ENCODE measurements at places on chromosomes 5 and 9. TPM values are rescaled to one million over a fixed set of nuclear protein-coding genes. Genes with fewer than 3 reads are reported as not detected.

The SCGB3A2 gene
- not detected for total RNA-seq

- H3K4me3 ChIP-seq, result no peak overlapping the region
- no peak overlapping the region for H3K27ac ChIP-seq
- DNase-seq, result no peak
- H3K27me3 ChIP-seq, result no peaks in the 10 kb centered on the region
Measured at GRCh38 chr5:88190106-88190834, 78.4 kb downstream of the TMEM161B start.

DNA sequence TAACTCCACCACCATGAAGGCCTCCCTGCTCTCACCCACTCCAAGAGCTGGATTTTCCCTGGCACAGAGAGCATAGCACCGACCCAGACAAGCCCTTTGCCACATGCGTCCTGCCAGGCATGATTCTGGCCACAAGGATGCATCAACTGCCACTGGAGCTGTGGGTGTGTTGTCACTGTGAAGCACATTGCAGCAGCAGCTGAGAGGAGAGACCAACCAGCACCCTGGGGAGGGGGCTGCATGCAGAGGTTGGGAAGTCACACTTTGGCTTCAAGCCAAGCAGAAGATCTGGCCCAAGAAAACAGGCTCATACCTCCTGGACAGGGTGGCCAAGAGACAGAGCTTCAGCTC is 22.6 kb upstream of the PTGES start:
- DNase-seq, result no peak
- no peaks in the 10 kb centered on the region for H3K36me3 ChIP-seq
- H3K4me3 ChIP-seq, result no peak overlapping the region
- no peaks in the 10 kb centered on the region for H3K27me3 ChIP-seq
- no peak overlapping the region for H3K27ac ChIP-seq

The CDC42SE2 gene
- total RNA-seq, result 298 TPM

The CDH10 gene
- total RNA-seq, result not detected

DNA sequence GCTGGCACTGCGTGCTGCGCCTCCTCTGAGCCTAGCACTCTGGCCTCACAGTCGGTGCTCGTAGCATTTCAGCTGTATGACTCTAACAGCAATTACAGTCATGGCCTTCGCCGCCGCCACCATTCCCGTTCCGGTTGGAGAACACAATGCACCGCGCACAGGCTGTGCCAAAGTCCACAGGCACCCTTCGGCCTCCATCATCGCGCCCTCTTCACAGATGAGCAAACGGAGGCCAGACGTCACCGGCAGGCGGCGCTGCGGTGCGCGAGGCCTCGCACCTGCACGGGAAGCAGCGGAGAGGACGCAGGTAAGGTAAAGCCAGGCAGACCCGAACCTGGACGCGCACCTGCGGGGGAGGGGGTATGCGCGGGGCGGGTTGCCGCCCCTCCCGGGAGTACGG is 128.9 kb downstream of the BARX1 start:
- no peaks in the 10 kb centered on the region for H3K27me3 ChIP-seq
- H3K4me1 ChIP-seq, result peaks cover 6% of the 10 kb centered on the region
- no peaks in the 10 kb centered on the region for H3K36me3 ChIP-seq
- no peak overlapping the region for H3K27ac ChIP-seq
- H3K4me3 ChIP-seq, result no peak overlapping the region
- DNase-seq, result peak; percentile 52

The MCIDAS gene
- not detected for total RNA-seq

DNA sequence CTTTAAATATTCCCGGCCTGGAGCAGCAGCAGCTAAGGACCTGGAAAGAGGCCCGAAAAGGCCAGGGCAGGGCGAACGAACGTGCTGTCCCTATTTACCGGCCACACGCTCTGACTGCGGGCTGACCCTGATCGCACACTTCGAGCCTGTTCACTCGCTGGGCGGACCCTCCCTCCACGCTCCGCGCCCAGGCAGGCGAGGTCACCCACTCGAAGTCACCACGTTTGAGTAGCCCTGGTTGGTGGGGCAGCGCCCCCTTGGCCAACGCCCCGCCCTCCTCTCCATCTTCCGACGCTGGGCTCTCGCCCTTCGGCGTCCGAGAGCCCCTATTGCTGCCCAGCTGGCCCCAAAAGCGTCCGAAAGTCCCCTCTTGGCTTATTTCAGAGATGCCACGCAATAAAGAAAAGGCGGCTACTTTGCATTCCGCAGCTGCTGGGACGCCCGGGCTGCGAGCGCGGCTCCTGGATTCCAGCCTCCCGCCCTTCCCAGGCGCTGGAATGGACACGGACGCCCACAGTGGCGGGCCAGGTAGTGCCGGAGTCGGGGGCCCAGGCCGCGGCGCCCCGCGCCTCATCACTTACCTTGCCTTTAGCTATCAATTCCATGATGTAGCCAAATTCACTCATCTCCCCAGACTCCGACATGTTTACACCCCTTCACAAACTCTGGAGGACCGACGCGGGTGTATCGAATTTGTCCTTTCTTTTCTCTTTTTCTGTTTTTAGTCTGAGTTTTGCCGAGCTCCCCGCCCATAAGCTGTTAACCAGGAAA is 9.9 kb upstream of the TRIM36 start:
- H3K4me1 ChIP-seq, result peaks cover 17% of the 10 kb centered on the region
- peaks cover 69% of the 10 kb centered on the region for H3K27me3 ChIP-seq
- H3K4me3 ChIP-seq, result peak overlapping the region; percentile 43
- no peaks in the 10 kb centered on the region for H3K36me3 ChIP-seq

DNA sequence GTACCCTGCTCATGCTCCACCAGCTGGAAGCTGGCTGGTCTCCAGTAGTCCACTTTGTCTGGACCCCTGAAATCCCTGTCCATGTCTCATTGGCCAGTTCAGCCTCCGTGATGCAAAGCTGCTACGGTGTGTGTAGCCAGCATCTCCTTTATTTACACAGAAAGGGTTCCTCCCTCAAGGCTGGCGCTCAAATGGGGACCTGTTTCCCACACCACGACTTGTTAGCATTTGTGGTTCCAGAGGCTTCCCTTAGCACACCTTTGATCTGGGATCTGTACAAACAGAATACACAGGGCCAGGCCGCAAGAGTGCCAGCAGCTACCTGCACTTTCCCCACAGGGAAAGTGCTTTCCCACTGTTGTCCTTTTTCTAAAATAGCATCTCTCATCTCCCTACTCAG is 5.7 kb upstream of the SMU1 start:
- H3K4me3 ChIP-seq, result no peak overlapping the region
- no peak overlapping the region for H3K27ac ChIP-seq
- H3K27me3 ChIP-seq, result no peaks in the 10 kb centered on the region
- no peaks in the 10 kb centered on the region for H3K36me3 ChIP-seq
- DNase-seq, result peak; percentile 13
- H3K4me1 ChIP-seq, result peaks cover 34% of the 10 kb centered on the region

GRCh38 chr5:160638161-160638742 is 213.8 kb downstream of the ATP10B start:
- no peaks in the 10 kb centered on the region for H3K36me3 ChIP-seq
- no peaks in the 10 kb centered on the region for H3K27me3 ChIP-seq
- no peak overlapping the region for H3K27ac ChIP-seq
- no peak for DNase-seq
- no peaks in the 10 kb centered on the region for H3K4me1 ChIP-seq

- H3K27ac ChIP-seq, result no peak overlapping the region
- H3K27me3 ChIP-seq, result no peaks in the 10 kb centered on the region
- H3K36me3 ChIP-seq, result no peaks in the 10 kb centered on the region
- H3K4me3 ChIP-seq, result no peak overlapping the region
- no peaks in the 10 kb centered on the region for H3K4me1 ChIP-seq
Measured at GRCh38 chr9:20022410-20022809, 233.6 kb upstream of the SLC24A2 start.

GRCh38 chr9:95801797-95802196 is 73.7 kb upstream of the ERCC6L2 start:
- no peak overlapping the region for H3K27ac ChIP-seq
- no peak for DNase-seq
- H3K4me1 ChIP-seq, result no peaks in the 10 kb centered on the region
- H3K36me3 ChIP-seq, result no peaks in the 10 kb centered on the region
- peaks cover 6% of the 10 kb centered on the region for H3K27me3 ChIP-seq

DNA sequence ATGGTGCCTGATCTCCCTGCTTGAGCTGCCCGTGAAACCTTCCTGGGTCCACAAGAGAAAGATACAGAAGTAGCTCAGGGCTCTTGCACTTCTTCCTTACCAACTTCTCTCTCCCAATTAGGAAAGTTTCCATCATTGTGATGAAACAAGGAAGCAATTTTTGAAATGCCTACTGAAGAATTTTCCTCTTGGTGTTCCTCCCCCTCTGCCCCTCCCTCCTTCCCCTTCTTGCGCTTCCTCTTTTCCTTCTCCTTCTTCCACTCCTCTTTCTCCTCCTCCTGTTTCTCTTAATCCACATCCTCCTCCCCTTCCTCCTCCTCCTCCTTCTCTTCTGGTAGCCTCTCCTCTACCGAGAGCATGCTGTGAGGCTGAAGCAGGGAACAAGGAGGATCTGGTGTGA is 36.3 kb upstream of the OTULINL start:
- no peaks in the 10 kb centered on the region for H3K27me3 ChIP-seq
- no peaks in the 10 kb centered on the region for H3K4me1 ChIP-seq
- no peak overlapping the region for H3K27ac ChIP-seq
- DNase-seq, result no peak

The TRPM3 gene
- total RNA-seq, result not detected

GRCh38 chr9:69452110-69452782 is 127.2 kb downstream of the ENTREP1 start:
- no peak for DNase-seq
- no peaks in the 10 kb centered on the region for H3K36me3 ChIP-seq
- H3K4me3 ChIP-seq, result no peak overlapping the region
- H3K27ac ChIP-seq, result no peak overlapping the region
- peaks cover 3% of the 10 kb centered on the region for H3K4me1 ChIP-seq

DNA sequence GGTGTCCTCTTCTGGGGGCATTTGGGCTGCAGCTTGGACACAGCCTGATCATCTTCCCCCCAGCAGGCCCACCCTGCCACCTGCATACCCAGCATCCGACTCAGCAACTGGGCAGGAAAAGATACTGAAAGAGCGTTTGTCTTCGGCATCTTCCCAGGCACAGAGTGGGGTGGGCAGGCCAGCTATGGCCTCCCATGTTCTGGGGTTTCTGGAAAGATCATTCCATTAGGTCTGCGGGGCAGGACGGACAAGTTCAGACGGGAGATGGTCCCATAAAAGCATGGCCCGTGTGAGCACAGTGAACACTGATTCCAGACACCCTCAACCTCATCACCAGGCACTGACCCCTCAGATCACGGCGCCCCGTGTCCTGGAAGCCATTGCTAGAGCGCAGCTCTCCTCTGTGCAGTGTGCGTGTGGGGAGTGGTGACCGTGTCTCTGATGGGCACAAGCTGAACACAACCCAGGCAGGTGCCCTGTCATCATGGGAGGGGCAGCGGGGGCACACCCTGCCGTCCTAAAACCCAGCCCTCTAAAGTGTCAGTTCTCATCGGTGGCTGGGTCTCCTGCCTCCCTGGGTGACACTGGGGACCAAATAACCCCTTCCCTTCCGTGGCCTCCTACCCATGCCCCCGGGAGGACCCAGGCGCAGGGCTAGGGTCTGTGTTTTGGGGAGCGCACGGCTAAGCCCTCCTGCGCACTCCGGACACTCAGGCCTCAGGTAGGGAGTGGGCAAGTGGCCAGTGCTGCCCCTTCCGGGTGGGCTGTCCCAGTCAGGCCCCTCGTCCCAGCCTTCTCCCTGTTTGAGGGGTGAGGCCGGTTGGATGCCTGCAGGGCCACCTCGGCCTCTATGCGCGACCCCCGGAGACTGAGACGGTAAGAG is 13.2 kb upstream of the TMEM250 start:
- DNase-seq, result no peak
- no peak overlapping the region for H3K27ac ChIP-seq
- H3K27me3 ChIP-seq, result peaks cover 4% of the 10 kb centered on the region
- H3K4me1 ChIP-seq, result peaks cover 7% of the 10 kb centered on the region
- no peak overlapping the region for H3K4me3 ChIP-seq

The F2R gene
- total RNA-seq, result 12.4 TPM

GRCh38 chr9:115712981-115713380 is 440.6 kb upstream of the PAPPA start:
- H3K27ac ChIP-seq, result no peak overlapping the region
- H3K36me3 ChIP-seq, result no peaks in the 10 kb centered on the region
- no peak for DNase-seq
- no peaks in the 10 kb centered on the region for H3K27me3 ChIP-seq
- no peaks in the 10 kb centered on the region for H3K4me1 ChIP-seq
- no peak overlapping the region for H3K4me3 ChIP-seq

DNA sequence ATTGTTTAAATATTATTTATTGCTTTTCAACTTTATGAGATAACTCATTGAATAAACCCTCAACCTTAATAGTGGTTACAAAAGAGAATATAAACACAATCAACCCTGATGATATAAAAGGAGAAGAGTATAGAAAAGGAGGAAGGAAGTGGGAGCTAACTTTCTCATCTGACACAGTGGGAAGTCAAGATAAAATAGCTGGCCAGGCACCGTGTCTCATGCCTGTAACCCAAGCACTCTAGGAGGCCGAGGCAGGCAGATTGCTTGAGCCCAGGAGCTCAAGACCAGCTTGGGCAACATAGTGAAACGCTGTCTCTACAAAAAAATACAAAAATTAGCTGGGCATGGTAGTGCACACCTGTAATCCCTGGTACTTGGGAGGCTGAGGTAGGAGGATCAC is 93.5 kb downstream of the PPP2R2B start:
- H3K27ac ChIP-seq, result no peak overlapping the region
- no peak overlapping the region for H3K4me3 ChIP-seq
- H3K4me1 ChIP-seq, result no peaks in the 10 kb centered on the region
- DNase-seq, result no peak
- H3K27me3 ChIP-seq, result no peaks in the 10 kb centered on the region

The PRRX2 gene
- total RNA-seq, result not detected

DNA sequence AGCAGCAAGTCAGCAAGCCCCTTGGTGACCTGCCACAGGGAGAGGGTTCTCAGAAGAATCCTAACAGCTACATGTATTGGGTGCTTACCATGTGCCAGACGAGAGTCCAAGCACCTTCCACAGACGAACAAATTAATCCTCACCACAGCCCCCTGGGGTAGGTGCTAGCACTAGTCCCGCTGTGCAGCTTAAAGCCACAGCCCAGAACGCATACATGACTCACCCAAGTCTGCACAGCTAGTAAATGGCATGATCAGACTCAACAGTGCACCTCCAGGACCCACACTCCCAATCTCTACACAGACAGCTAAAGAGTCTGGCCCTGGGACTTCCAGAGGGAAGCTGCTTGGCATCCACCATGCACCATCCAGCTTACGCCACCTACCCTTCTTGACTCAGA is 111.5 kb downstream of the PAX5 start:
- no peaks in the 10 kb centered on the region for H3K27me3 ChIP-seq
- no peak overlapping the region for H3K27ac ChIP-seq
- no peak overlapping the region for H3K4me3 ChIP-seq
- no peaks in the 10 kb centered on the region for H3K4me1 ChIP-seq

GRCh38 chr9:72305102-72305546 is 59.9 kb downstream of the ZFAND5 start:
- no peak for DNase-seq
- peak overlapping the region; percentile 11 for H3K27ac ChIP-seq
- H3K36me3 ChIP-seq, result no peaks in the 10 kb centered on the region

- no peak overlapping the region for H3K27ac ChIP-seq
- DNase-seq, result no peak
- no peaks in the 10 kb centered on the region for H3K27me3 ChIP-seq
- no peaks in the 10 kb centered on the region for H3K4me1 ChIP-seq
Measured at GRCh38 chr9:120151806-120152205, 428.2 kb downstream of the CDK5RAP2 start.

The OR1L8 gene
- not detected for total RNA-seq

- H3K27me3 ChIP-seq, result no peaks in the 10 kb centered on the region
- no peak overlapping the region for H3K4me3 ChIP-seq
- peaks cover 2% of the 10 kb centered on the region for H3K4me1 ChIP-seq
- H3K36me3 ChIP-seq, result no peaks in the 10 kb centered on the region
Measured at GRCh38 chr9:104769655-104770054, 5.7 kb downstream of the NIPSNAP3B start.

The IRX2 gene
- not detected for total RNA-seq

The NUTM2G gene
- not detected for total RNA-seq

- H3K4me3 ChIP-seq, result no peak overlapping the region
- H3K27me3 ChIP-seq, result no peaks in the 10 kb centered on the region
- DNase-seq, result no peak
- H3K36me3 ChIP-seq, result no peaks in the 10 kb centered on the region
Measured at GRCh38 chr9:39588500-39589137, 233.2 kb downstream of the SPATA31A1 start.

All from CD4-positive, alpha-beta memory T cell (primary cell).